Fibroblast of lung (primary cell): ENCODE measurements at places on chromosomes 1 and 21. TPM values are rescaled to one million over a fixed set of nuclear protein-coding genes. Genes with fewer than 3 reads are reported as not detected.

- DNase-seq, result no peak
- H3K36me3 ChIP-seq, result no peaks in the 10 kb centered on the region
- no peak overlapping the region for H3K4me3 ChIP-seq
Observed at GRCh38 chr1:182658055-182658454, 26.3 kb downstream of the RGS8 start.

GRCh38 chr1:234089396-234089795, 184.9 kb downstream of the SLC35F3 start:
- no peak for DNase-seq
- H3K4me3 ChIP-seq, result no peak overlapping the region
- no peak overlapping the region for H3K27ac ChIP-seq
- no peaks in the 10 kb centered on the region for H3K4me1 ChIP-seq
- no peaks in the 10 kb centered on the region for H3K36me3 ChIP-seq

- H3K4me1 ChIP-seq, result no peaks in the 10 kb centered on the region
- H3K27me3 ChIP-seq, result peaks cover 2% of the 10 kb centered on the region
- H3K4me3 ChIP-seq, result no peak overlapping the region
Observed at GRCh38 chr1:14811573-14811972, 213.1 kb downstream of the KAZN start.

- no peaks in the 10 kb centered on the region for H3K27me3 ChIP-seq
- no peak overlapping the region for H3K27ac ChIP-seq
- H3K4me1 ChIP-seq, result no peaks in the 10 kb centered on the region
- no peak overlapping the region for H3K4me3 ChIP-seq
- no peaks in the 10 kb centered on the region for H3K36me3 ChIP-seq
- DNase-seq, result peak; percentile 16
Observed at GRCh38 chr1:182720463-182720862, 36.1 kb upstream of the RGS8 start.

DNA sequence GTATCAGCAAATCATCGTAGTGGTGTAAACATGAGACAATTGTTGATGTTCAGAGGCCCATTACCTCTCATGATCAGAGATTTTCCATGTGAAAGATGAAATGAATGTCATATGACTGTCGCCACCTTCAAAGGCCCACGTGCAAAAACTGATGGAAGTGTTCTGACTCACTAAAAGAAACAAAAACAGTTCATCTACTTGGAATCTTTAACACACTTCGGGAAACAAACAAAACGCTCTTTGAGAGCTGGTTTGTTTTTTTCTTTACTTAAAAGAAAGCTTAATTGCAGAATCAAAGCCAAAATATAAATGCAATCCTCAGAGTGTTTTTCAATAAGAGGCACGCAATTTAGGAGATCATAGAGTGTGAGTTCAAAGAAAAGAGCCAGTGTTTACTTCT, 100.8 kb downstream of the PLPPR4 start:
- no peaks in the 10 kb centered on the region for H3K27me3 ChIP-seq
- no peaks in the 10 kb centered on the region for H3K36me3 ChIP-seq
- no peak overlapping the region for H3K27ac ChIP-seq
- no peaks in the 10 kb centered on the region for H3K4me1 ChIP-seq
- no peak overlapping the region for H3K4me3 ChIP-seq

GRCh38 chr1:118928739-118929554, 59.2 kb downstream of the TBX15 start:
- H3K4me1 ChIP-seq, result no peaks in the 10 kb centered on the region
- no peak overlapping the region for H3K4me3 ChIP-seq

TSTD1 gene
- total RNA-seq, result 0.66 and 0.77 TPM in 2 replicates

- DNase-seq, result no peak
- H3K4me1 ChIP-seq, result no peaks in the 10 kb centered on the region
- H3K36me3 ChIP-seq, result no peaks in the 10 kb centered on the region
- H3K27ac ChIP-seq, result no peak overlapping the region
- H3K27me3 ChIP-seq, result no peaks in the 10 kb centered on the region
- H3K4me3 ChIP-seq, result no peak overlapping the region
Observed at GRCh38 chr1:197750366-197750765, 24.9 kb downstream of the DENND1B start.

ELAPOR1 gene
- total RNA-seq, result 0.17 and 0.26 TPM in 2 replicates

DNA sequence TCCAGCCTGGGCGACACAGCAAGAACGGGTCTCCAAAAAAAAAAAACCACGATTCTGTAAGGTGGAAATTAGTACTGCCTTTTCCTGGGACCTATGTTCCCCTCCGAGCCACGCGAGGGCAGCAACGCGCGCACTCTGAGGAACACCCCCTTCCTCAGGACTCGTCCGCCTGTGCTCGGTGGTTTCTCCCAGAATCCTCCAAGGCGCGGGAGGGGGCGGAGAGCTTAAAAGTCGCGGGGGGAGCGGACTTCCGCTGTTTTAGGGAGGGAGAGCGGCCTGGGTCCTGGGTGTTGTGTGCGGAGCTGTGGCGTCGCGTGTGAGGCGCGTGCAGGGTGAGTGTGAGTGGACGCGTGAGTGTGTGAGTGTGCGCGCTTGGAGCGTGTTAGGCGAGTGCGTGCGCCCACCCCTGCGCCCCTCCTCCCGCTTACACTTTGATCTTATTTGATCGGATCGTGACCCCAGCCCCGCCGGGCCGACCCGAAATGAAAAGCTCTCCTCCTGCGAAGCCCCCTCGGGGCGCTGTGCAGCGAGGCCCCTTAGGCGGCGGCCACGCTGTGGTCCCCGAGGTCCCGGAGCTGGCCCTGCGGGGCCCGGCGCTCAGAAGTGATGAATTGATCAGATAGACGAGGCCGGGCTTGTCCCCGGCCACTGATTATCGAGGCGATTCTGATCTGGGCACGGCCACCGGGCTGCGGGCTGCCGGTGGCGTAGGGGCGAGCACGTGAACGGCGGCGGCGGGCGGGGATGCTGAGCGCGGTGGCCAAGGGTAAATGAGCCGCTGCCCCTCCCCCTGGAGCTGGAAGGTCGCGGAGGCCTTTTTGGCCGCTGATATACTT, 9.6 kb downstream of the TMEM167B start:
- peak; percentile 97 for DNase-seq
- H3K27me3 ChIP-seq, result no peaks in the 10 kb centered on the region
- no peaks in the 10 kb centered on the region for H3K4me1 ChIP-seq

DNA sequence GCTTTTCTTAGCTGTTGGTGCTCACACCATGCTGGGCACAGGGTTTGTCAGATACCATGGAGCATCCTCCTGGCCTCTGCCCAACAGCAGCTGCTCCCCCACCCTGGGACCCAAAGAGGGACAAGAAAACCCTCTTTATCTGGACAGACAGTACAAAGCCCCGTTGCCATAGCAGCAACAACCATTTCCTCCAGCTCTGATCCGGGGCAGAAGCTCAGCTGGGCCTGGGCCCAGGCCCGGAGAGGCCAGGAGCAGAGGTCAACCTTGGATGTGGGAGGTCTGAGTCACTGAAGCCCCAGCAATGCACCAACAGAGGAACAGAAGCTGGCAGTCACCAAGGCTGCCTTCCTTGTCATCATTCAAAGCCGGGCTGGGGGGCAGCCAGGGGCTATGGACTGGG, 228.4 kb upstream of the POU3F1 start:
- no peaks in the 10 kb centered on the region for H3K4me1 ChIP-seq
- DNase-seq, result no peak
- no peak overlapping the region for H3K4me3 ChIP-seq

DNA sequence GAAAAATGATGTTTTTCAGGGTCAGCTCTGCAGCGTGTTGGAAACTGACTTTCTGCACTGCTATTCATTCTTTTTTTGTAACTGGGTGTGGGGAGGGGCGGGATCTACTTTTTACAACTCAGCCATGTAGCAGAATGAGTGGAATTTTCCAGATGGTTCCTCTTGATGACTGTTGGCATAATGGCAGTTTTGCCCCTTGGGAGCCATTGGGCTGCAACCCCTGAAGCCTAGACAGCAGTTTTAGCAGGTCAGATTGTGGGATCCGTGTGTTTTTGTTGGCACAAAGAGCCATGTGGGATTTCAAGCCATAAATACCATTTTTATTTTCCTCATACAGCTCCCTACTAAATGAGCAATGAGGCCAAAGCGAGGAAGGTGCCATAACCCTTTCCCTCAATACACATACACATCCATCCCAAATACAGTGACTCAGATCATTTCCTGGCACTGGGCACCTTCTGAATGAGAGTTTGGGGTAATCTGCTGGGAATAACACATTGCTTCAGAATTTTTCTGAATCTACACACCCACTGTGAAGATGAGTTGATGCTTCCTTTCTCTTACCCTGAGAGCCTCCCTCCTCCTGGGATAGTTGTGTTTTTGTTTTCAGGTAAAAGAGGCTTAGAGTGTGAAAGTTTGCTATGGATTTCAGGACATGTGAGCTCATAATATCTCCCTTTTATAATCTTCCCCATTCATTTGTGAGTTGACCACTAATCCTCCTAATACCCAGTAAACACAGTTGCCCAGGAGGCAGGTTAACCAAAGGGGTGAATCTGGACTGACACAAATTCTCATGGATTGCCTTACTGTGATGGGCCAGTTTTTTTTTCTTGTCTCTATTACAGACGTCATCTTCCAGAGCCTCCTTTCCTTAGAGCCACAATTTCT, 13.1 kb downstream of the S100A10 start:
- no peak overlapping the region for H3K4me3 ChIP-seq
- peaks cover 16% of the 10 kb centered on the region for H3K36me3 ChIP-seq
- peaks cover 9% of the 10 kb centered on the region for H3K4me1 ChIP-seq
- H3K27ac ChIP-seq, result peak overlapping the region; percentile 37
- peak; percentile 84 for DNase-seq

- no peaks in the 10 kb centered on the region for H3K4me1 ChIP-seq
- H3K4me3 ChIP-seq, result peak overlapping the region; percentile 96
- DNase-seq, result peak; percentile 43
- no peaks in the 10 kb centered on the region for H3K27me3 ChIP-seq
- peak overlapping the region; percentile 97 for H3K27ac ChIP-seq
Observed at GRCh38 chr1:167713330-167714081, 8.3 kb upstream of the MPZL1 start.

GRCh38 chr1:168386949-168387586, 106.4 kb downstream of the TBX19 start:
- no peaks in the 10 kb centered on the region for H3K4me1 ChIP-seq
- no peak overlapping the region for H3K4me3 ChIP-seq
- H3K36me3 ChIP-seq, result no peaks in the 10 kb centered on the region
- H3K27ac ChIP-seq, result no peak overlapping the region
- no peaks in the 10 kb centered on the region for H3K27me3 ChIP-seq

RBM8A gene
- total RNA-seq, result 56.6 and 61.9 TPM in 2 replicates

GRCh38 chr21:15241997-15242736, 177.4 kb upstream of the NRIP1 start:
- H3K4me3 ChIP-seq, result no peak overlapping the region
- no peaks in the 10 kb centered on the region for H3K36me3 ChIP-seq
- no peaks in the 10 kb centered on the region for H3K27me3 ChIP-seq
- DNase-seq, result peak; percentile 29
- no peak overlapping the region for H3K27ac ChIP-seq
- H3K4me1 ChIP-seq, result no peaks in the 10 kb centered on the region

MSH4 gene
- 0.66 and 0.77 TPM in 2 replicates for total RNA-seq

INSRR gene
- not detected in 2 replicates for total RNA-seq

- no peaks in the 10 kb centered on the region for H3K36me3 ChIP-seq
- no peak for DNase-seq
- no peak overlapping the region for H3K4me3 ChIP-seq
- H3K27me3 ChIP-seq, result no peaks in the 10 kb centered on the region
- no peaks in the 10 kb centered on the region for H3K4me1 ChIP-seq
- no peak overlapping the region for H3K27ac ChIP-seq
Observed at GRCh38 chr1:85421179-85421578, 43.8 kb downstream of the DDAH1 start.

LCE2C gene
- total RNA-seq, result not detected in 2 replicates

SPATA1 gene
- 1.0 and 1.7 TPM in 2 replicates for total RNA-seq

DNA sequence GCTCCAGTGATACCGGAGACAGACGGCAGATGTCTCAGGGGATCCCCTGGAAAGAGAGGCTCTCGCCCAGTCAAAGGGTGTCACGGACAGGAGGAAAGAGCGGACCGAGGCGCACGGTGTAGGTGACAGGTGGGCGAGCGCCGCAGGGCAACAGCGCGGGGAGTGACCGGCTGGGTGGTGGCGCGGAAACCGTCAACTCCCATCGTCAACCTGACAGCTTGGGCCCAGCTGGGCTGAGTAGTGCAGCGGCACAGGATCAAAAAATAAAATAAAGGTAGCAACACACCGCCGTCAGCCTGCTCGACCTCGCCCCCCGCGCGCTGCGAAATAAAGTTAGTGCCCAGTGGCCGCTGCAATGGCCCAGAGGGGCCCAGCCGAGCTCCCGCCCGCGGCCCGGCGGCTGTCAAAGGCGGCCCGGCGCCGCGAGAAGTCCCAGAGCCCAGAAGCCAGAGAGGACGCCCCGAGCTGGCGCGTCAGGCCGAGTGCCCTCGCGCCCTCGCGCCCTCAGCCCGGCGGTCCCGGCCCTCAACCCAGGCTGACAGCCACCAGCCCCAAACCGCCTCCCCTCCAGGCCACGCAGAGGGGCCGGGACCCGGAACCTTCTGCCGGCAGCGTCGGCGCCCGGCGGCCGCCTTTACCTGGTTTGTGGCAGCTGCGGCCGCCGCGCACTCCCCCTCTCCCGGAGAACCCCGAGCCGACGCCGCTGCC, at the start of gene LYST:
LYST (minus strand) TSS at position 702 of the 708 bp plus-strand sequence. CDS start 36,489 bp downstream, outside the sequence.
- peak within 1 kb of the TSS; percentile 86 for H3K4me3 ChIP-seq
- peak; percentile 49 for DNase-seq
- H3K27ac ChIP-seq, result peak within 1 kb of the TSS; percentile 90
- no peaks in the 10 kb centered on the region for H3K36me3 ChIP-seq
- no peaks in the 10 kb centered on the region for H3K27me3 ChIP-seq
- peaks cover 7% of the 10 kb centered on the region for H3K4me1 ChIP-seq

FAM131C gene
- 0.26 and 0.50 TPM in 2 replicates for total RNA-seq

KCNE2 gene
- 0.17 TPM in 1 of 2 replicates, not detected in the other for total RNA-seq

ICOSLG gene
- under 0.01 TPM in 2 replicates for total RNA-seq

DNA sequence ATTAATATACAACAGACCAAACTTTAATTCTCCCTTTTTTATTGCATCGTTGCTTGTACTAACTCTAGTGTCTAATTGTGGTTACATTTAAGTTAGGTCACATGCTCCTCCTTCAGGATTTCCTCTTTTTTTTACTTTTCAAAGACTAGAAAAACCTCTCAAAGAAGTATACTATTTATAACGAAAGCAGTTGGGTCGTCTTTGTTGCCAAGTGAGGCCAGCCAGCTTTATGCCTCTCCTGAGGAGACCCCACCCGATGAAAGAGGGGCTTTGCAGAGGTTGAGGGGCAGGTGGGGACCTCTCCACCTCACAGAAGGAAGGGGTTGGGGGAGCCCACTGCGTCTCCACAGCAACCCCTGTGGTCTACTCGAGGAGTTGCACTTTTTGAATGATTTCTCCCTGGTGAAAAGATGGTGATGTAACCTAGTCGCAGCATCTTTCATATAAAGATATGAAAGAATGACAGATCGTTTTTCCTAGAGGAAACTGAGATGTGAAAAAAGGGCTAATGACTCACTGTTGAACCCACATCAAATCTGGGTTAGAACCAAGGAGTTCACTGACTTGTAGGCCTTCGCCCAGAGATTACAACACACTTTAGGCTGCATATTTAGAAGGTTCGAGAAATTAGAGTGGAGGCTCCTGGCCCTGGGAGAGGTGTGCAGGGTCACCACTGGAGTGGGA, 6.4 kb downstream of the TGFB2 start:
- H3K4me1 ChIP-seq, result no peaks in the 10 kb centered on the region
- H3K27ac ChIP-seq, result peak overlapping the region; percentile 37
- no peaks in the 10 kb centered on the region for H3K27me3 ChIP-seq
- H3K36me3 ChIP-seq, result no peaks in the 10 kb centered on the region
- peak overlapping the region; percentile 82 for H3K4me3 ChIP-seq

SYDE2 gene
- total RNA-seq, result 7.4 TPM in 2 replicates

- no peaks in the 10 kb centered on the region for H3K36me3 ChIP-seq
- no peak overlapping the region for H3K27ac ChIP-seq
- H3K27me3 ChIP-seq, result no peaks in the 10 kb centered on the region
- no peak overlapping the region for H3K4me3 ChIP-seq
Observed at GRCh38 chr1:47431534-47431933, 6.3 kb upstream of the FOXD2 start.
